ENCODE measurements at places on chromosomes 4 and X.
A peak's percentile ranks its signal among the peaks of the same experiment; 100 is the strongest.

GRCh38 chr4:120763650-120764049, 158.9 kb downstream of the PRDM5 start:
- no peak overlapping the region for H3K27ac ChIP-seq
- DNase-seq: no peak
- no peaks in the 10 kb centered on the region for H3K27me3 ChIP-seq
- H3K36me3 ChIP-seq: no peaks in the 10 kb centered on the region
- H3K4me3 ChIP-seq: no peak overlapping the region

GRCh38 chr4:145784036-145784435, 104.1 kb downstream of the C4orf51 start:
- H3K4me1 ChIP-seq: peaks cover 15% of the 10 kb centered on the region
- DNase-seq: no peak
- H3K27ac ChIP-seq: no peak overlapping the region
- H3K36me3 ChIP-seq: peaks cover 2% of the 10 kb centered on the region
- H3K27me3 ChIP-seq: no peaks in the 10 kb centered on the region
- H3K4me3 ChIP-seq: no peak overlapping the region

DNA sequence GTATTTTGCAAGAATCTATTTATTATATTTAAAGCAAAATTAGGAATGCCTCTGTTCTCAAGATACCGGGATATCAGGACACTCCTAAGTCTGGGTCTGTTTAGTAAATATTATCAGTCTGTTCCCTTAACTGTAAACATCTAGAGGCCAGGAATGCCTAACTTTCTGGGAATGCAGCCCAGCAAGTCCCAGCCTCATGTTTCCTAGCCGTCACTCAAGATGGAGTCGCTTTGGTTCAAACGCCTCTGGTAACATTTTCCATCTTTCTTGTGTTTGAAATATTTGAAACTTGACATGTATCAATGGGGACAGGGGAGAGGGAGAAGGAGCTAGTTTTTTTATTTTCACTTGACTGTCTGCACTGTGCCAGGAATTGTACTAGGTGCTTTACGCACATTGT, 85.4 kb downstream of the FBXL5 start:
- no peak overlapping the region for H3K4me3 ChIP-seq
- H3K4me1 ChIP-seq: no peaks in the 10 kb centered on the region
- no peak for DNase-seq
- H3K27ac ChIP-seq: no peak overlapping the region
- H3K27me3 ChIP-seq: no peaks in the 10 kb centered on the region

GRCh38 chrX:19440713-19441112, 74.6 kb downstream of the MAP3K15 start:
- no peak overlapping the region for H3K27ac ChIP-seq
- H3K36me3 ChIP-seq: no peaks in the 10 kb centered on the region
- no peak overlapping the region for H3K4me3 ChIP-seq
- H3K4me1 ChIP-seq: no peaks in the 10 kb centered on the region

DNA sequence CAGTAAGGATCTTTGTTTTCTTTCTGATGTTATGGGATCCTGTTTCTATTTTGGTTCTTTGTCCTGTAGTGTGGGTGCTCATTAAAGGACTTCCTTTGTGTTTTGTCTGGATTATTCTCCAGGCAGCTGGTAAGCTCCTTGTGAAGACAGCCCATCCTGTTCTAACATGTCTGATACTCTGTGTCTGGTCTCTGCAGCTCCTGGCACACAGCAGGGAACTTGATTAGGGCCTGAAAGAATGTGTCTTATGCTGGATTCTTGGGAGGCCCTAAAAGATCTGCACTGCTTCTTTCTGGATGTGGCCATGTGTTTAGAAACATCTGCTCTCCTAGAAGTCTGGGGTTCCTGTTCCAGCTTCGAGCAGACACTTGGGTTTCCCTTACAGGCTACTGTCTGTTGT, 38.1 kb upstream of the ATXN3L start:
- H3K4me3 ChIP-seq: no peak overlapping the region
- H3K27ac ChIP-seq: no peak overlapping the region
- no peaks in the 10 kb centered on the region for H3K4me1 ChIP-seq
- no peaks in the 10 kb centered on the region for H3K27me3 ChIP-seq
- H3K36me3 ChIP-seq: no peaks in the 10 kb centered on the region

GRCh38 chrX:109966246-109966645, 36.7 kb upstream of the TMEM164 start:
- no peak overlapping the region for H3K4me3 ChIP-seq
- H3K4me1 ChIP-seq: no peaks in the 10 kb centered on the region
- H3K36me3 ChIP-seq: no peaks in the 10 kb centered on the region
- no peak for DNase-seq

- H3K4me1 ChIP-seq: no peaks in the 10 kb centered on the region
- no peak for DNase-seq
- no peak overlapping the region for H3K4me3 ChIP-seq
These were observed 3.8 kb upstream of the SERPINA7 start for GRCh38 chrX:106042296-106042695.

GRCh38 chrX:44183329-44183728, 160.1 kb downstream of the EFHC2 start:
- H3K36me3 ChIP-seq: no peaks in the 10 kb centered on the region
- peaks cover 2% of the 10 kb centered on the region for H3K27me3 ChIP-seq
- H3K27ac ChIP-seq: no peak overlapping the region
- no peak overlapping the region for H3K4me3 ChIP-seq
- peak; percentile 14 for DNase-seq

DNA sequence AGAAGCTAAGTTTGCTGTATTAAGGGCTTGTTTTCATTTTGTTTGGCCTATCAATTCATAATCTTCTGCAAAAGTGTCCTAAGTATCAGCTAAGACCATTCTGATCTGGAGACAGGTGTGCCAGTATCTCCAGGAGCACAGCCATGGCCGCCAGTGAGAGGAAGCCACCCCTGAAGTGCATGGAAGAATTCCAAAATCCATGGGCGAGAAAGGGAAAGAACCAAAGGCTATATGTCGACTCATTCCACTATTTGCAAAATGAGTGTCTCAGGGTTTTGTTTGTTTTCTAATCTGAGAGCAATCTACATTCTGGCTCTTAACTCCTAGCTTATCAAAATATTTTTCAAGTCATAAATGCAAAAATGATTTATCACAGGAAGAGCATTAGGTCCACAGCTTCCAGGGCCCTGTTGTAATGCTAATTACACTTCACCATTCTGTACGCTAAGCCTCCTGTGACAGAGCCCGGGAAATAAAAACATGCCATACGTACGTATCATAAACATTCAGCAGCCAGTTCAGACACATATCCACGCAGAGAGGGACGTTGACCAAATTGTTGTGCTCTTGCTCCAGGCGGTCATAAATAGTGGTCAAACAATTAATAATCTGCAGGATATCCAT, 137.3 kb upstream of the FTHL17 start:
- H3K27me3 ChIP-seq: no peaks in the 10 kb centered on the region
- H3K27ac ChIP-seq: no peak overlapping the region
- H3K4me1 ChIP-seq: peaks cover 3% of the 10 kb centered on the region
- peak; percentile 58 for DNase-seq
- peaks cover 4% of the 10 kb centered on the region for H3K36me3 ChIP-seq

DNA sequence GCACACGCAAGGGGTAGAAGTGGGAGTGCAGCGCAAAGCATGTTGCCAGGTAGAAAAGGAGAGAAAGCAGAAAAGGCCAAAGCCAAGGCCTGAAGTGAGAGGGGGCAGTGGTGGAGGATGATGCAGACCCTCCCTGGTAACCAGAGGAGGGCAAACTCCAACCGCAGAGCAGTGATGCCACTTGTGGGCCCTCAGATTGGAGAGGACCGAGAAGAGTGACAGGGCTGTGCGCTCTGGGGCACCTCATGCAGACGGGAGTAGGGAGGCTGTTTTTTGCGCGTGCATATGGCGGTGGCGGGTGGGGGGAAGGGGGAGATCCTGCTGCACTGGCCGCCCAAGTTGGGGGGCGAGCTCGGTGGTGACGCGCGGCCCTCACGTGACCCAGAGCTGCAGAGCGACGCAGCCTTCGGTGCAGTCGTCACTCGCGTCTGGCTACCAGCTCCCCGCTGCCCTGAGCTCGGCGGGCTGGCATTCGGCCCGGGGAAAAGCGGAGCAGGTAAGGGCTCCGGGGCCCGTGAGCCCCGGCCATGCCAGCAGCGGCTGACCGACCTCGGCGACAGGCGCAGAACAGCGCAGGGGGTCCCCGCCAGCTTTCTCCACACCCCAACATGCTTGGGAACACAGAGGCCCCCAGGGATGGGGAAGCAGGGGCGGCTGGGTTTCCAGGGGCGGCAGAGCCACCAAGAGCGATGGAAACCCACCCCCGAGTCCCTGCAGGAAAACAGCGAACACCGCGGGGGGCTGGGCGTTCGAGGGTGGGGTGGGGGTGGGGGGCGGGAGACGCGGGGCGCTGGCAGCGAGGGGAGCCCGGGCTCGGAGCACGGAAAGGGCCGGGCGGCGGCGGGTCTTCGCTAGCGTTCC, at the start of gene BEX3:
Gene BEX3 (plus strand): TSS at position 421 of the 861 bp plus-strand sequence. CDS start 984 bp downstream, outside the sequence.
- peak within 1 kb of the TSS; percentile 78 for H3K4me3 ChIP-seq
- peaks cover 5% of the 10 kb centered on the region for H3K4me1 ChIP-seq
- H3K36me3 ChIP-seq: peaks cover 8% of the 10 kb centered on the region
- H3K27ac ChIP-seq: peak within 1 kb of the TSS; percentile 80
- DNase-seq: peak; percentile 70
- H3K27me3 ChIP-seq: no peaks in the 10 kb centered on the region

GRCh38 chr4:138450546-138451275, 208.6 kb upstream of the SLC7A11 start:
- H3K4me1 ChIP-seq: no peaks in the 10 kb centered on the region
- H3K27ac ChIP-seq: no peak overlapping the region
- no peaks in the 10 kb centered on the region for H3K36me3 ChIP-seq
- H3K27me3 ChIP-seq: no peaks in the 10 kb centered on the region
- H3K4me3 ChIP-seq: no peak overlapping the region
- peak; percentile 21 for DNase-seq

- H3K27me3 ChIP-seq: no peaks in the 10 kb centered on the region
- no peaks in the 10 kb centered on the region for H3K36me3 ChIP-seq
- H3K27ac ChIP-seq: peak overlapping the region; percentile 60
- peaks cover 19% of the 10 kb centered on the region for H3K4me1 ChIP-seq
- H3K4me3 ChIP-seq: peak overlapping the region; percentile 84
These were observed 883 bp upstream of the PPM1K start for GRCh38 chr4:88285235-88285653.

- no peak for DNase-seq
- no peaks in the 10 kb centered on the region for H3K4me1 ChIP-seq
- H3K27me3 ChIP-seq: no peaks in the 10 kb centered on the region
- no peak overlapping the region for H3K27ac ChIP-seq
- H3K36me3 ChIP-seq: no peaks in the 10 kb centered on the region
These were observed 33.2 kb downstream of the ARAP2 start for GRCh38 chr4:36211084-36211483.

GRCh38 chrX:48589482-48590162, 7.7 kb upstream of the WDR13 start:
- no peak overlapping the region for H3K4me3 ChIP-seq
- H3K27ac ChIP-seq: no peak overlapping the region
- no peaks in the 10 kb centered on the region for H3K27me3 ChIP-seq
- peaks cover 3% of the 10 kb centered on the region for H3K4me1 ChIP-seq

- H3K27me3 ChIP-seq: no peaks in the 10 kb centered on the region
- H3K27ac ChIP-seq: no peak overlapping the region
- H3K4me1 ChIP-seq: no peaks in the 10 kb centered on the region
- no peaks in the 10 kb centered on the region for H3K36me3 ChIP-seq
- no peak overlapping the region for H3K4me3 ChIP-seq
These were observed 368.1 kb upstream of the MAD2L1 start for GRCh38 chr4:120434756-120435155.

DNA sequence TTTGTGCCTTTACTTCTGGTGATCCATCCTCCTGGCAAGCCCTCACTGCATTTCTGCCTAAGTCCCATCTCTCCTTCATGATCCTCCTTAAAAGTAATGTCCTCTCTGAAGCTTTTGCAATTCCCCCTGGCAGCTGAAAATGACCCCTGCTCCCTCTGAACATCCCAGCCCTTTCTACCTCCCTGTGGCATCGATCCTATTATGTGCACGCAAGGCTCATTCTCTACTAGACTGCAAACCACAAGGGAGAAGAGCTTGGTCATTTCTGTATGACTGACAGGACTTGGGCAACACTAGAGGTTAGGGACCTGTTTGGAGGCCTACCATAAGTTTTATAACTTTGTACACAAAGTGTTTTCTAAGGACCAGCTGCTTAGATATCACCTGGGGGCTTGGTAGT, 50.8 kb upstream of the RAP2C start:
- no peak overlapping the region for H3K4me3 ChIP-seq
- peaks cover 2% of the 10 kb centered on the region for H3K27me3 ChIP-seq
- H3K36me3 ChIP-seq: no peaks in the 10 kb centered on the region
- H3K27ac ChIP-seq: no peak overlapping the region
- DNase-seq: no peak
